ENCODE measurements at places on chromosomes 5 and 9.
A peak's percentile ranks its signal among the peaks of the same experiment; 100 is the strongest.

DNA sequence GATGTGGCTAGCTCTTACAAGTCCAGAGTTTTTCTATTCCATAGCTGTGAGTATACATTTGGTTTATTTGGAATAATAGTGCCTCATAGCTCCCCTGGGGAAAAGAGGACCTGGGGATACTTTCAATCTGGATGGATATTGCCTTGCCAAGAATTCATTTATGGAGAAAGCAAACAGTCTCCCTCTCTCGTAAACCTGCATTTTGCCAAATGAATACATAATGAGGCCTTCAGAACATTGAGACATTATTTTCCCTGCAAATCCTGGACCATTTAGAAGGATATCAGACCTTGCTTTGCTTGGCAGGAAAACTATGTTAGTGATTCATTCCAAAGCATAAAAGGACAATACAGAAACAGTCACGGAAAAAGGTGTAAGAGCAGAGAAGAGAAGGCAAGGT, 569.6 kb upstream of the BRINP1 start:
- DNase-seq = peak; percentile 21

GRCh38 chr9:131037335-131038255, 28.6 kb downstream of the LAMC3 start:
- DNase-seq = no peak

GRCh38 chr5:97364731-97365130, 181.7 kb upstream of the RIOK2 start:
- no peak for DNase-seq

DNA sequence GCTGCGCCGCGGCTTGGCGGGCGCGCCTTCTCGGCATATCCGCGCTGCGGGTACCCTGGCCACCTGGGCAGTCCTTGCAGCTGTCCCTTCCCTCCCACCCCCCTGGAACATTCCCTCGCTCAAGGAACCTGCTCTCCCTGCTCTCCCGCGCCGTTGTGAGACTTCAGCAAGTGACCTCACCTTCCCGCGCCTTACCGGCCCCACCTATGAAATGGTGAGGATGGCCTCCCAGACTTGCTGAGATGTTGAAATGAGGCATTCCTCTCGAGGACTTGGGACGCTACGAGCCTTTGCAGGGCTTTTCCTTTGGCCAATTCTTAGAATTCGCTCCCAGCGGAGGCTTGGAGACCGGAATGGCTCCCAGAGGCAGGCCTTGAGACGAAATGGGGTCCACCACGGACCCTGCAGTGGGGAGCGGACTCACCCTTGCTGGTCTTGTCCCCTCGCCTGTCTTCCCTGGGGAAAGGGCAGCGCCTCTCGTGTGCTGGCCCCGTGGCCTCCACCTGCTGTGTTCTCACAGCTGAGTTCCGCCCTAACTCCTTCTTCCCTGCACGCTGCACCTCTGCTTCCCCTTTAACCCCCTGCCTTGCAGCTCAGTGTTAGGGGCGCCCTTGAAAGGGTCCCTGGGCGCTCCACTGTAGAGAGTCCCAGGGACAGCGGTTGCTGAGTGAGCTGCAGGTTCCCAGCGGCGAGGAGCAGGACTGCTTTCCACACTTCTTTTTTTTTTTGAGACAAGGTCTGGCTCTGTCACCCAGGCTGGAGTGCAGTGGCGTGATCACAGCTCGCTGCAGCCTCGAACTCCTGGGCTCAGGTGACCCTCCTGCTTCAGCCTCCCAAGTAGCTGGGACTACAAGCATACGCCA, 907 bp downstream of the HMCN2 start:
- no peak for DNase-seq

- no peak for DNase-seq
Observed at GRCh38 chr5:54024466-54024865, 285.9 kb downstream of the ARL15 start.

DNA sequence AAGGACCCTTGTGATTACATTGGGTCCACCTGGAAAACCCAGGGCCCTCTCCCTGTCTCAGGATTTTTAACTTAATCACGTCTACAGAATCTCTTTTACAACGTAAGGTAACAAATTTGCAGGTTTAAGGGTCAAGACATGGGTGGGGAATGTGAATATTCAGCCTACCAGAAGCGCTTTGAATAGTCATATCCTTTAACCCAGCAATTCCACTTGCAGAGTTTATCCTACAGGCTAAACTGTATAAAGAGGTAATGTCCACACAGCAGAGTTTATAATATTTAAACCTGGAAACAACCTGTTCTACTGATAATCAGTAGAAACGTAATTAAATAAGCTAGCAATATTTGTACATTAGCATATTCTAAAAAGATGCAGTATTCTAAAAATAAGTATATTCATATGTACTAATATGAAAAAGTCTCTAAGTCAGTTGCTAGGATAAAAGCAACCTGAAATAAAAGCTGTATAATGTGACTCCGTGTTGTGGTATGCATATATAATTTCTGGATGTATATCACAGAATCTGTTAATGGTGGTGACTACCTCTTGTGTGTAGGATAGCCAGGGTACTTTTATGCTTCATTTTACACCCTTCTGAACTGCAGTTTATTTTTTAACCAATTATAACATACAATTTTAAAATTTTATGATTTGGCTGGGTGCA, 14.1 kb upstream of the NIPAL4 start:
- no peak for DNase-seq

DNA sequence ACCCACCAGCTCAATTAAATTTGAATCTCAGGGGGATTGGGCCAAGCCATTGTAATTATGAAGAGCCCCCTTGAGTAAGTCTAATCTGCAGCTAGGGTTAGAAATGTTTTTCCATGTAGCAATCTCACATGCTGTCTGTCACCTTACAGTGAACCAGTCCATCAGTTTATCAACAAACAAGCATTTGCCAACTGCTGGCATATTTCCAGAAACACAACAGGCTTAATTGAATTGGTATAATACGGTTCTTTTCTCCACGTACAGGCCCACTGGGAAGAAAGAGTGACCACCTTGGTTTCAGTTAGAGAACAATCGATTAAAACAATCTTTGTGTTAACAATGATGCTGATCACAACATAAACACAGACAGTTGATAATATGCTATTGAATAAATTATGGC, 67.4 kb downstream of the NSUN2 start:
- DNase-seq = no peak

GRCh38 chr5:142798099-142798770, 28.1 kb downstream of the ARHGAP26 start:
- DNase-seq = no peak

GRCh38 chr9:38233796-38234355, 158.6 kb upstream of the ALDH1B1 start:
- DNase-seq = no peak

DNA sequence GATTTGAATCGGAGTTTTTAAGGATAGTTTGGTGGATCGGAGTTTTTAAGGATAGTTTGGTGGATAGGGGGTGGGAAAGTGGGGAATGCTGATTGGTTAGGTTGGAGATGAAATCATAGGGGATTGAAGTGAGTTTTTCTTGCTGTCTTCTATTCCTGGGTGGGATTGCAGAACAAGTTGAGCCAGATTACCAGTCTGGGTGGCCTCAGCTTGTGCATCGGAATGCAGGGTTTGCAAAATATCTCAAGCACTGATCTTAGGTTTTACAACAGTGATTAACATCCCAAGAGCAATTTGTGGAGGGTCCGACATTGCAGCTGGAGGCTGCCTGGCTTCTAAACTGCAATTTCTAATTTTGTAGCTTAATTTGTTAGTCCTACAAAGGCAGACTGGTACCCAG, 23.1 kb upstream of the NXNL2 start:
- no peak for DNase-seq

DNA sequence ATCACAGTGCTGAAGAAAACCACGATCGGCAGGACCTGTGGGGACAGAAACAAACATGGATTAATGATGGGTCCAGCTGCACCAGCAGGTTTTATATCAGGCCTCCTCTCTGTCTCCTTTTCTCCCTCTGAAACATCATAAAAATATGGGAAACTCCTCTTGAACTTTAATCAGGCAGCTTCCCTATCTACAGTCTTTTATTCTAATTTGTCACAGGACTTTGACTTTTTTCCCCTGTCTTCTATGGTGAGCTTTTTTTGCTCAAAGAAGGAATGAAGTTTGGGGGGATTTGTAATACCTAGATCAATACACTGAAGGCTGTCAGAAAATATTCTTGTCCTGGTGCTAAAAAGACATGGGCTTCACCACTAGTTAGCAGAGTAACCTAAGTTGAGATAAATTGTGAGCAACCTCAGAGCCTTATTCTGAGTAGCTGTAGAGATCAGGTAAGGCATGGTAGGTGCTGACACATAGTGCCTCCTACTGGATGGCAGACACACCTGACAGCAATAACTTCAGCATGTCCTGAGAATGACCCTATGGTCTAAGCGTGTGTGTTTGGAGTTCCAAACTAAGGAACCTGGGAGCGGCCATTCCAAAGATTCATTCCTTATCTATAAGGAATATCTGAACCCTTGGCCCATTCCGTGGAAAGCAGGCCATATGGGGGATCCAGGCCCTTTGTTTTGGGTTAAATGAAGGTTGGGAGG, 46.2 kb downstream of the SLC28A3 start:
- DNase-seq = no peak

DNA sequence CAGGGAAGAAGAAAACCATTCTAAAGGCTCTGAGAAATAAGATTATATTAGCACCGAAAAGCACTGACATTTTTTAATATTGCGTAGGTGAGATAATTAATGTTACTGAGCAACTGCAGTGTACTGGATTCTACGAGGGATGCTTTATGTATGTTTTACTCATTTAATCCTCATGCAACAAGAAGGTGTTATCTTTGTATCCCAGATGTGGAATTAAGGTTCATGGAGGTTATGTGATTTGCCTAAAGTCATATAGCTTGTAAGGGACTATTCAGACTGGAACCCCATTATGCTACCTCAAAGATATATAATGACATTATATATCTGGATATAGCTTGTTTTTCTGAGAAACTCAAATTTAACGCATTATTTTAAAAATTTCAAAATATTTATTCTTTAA, 2.5 kb downstream of the FBXO4 start:
- no peak for DNase-seq

- DNase-seq = no peak
Observed at GRCh38 chr5:1461396-1461795, 16.2 kb upstream of the SLC6A3 start.

- DNase-seq = no peak
Observed at GRCh38 chr5:34038390-34038789, 4.6 kb downstream of the C1QTNF3 start.

- DNase-seq = no peak
Observed at GRCh38 chr9:107149756-107150155, 133.3 kb upstream of the RAD23B start.

DNA sequence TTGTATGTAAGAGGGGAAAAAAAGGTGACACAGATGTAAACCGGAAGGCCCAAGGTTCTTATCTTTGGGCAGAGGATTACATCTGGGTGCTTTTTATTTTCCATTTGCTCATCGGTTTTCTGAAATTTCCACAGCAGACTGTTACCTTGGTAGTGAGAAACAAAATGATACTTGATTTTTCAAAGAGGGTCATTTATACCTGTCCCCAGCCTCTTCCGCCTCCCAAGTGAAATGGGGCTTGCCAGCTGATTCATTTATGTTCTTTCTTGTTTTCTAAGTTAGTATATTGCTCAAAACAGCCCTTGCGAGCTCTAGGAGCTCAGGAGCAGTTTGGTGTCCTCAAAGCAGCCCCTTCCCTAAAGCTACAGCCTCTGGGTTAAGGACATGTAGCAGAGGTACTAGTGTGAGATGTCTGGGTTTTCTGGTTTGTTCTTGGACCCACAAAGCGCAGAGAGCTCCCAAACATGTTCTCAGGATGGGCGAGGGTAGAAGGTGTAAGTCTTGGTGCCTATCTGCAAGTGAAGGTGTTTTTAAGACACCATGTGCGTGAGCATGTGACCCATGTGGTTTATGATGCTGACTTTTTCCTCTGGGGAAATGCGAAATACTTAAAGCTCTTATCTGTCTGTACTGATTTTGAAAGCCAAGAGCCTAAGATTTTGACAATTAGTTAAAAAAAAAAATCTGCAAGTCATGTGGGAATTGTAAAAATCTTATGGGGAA, 38.3 kb downstream of the DAPK1 start:
- DNase-seq = no peak

DNA sequence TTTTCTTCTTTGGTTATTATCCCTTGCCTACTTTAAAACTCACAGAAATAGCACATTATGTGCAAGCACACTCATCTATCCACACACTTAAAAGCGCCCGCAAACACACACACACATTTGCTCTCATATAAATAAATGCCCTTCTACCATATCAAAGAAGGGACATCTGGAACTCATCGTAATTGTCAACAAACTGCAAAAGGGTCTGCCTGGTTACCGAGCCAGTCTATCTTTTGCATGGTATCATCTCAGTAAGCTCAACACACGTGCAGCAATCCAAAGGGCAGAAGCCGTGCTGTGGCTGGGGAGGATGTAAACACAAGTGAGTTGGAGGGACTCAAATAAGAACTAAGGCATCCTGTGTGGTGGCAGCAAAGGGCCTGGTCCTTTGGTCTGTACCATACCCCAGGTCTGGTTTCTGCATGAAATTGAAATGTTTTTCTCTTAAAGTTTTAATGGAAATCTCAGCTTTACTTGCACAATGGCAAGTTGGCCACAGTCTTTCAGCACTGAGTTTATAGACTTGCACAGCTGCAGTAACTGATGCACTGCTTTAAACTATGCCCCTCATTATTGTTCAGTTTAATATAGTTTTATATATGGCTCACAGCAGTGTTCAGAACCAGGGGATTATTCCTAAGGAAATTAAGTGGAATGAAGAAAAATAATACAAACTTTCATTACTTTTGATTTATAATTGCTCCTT, 331.0 kb downstream of the ADAMTS6 start:
- DNase-seq = no peak

- DNase-seq = no peak
Observed at GRCh38 chr9:38282756-38283155, 109.7 kb upstream of the ALDH1B1 start.

DNA sequence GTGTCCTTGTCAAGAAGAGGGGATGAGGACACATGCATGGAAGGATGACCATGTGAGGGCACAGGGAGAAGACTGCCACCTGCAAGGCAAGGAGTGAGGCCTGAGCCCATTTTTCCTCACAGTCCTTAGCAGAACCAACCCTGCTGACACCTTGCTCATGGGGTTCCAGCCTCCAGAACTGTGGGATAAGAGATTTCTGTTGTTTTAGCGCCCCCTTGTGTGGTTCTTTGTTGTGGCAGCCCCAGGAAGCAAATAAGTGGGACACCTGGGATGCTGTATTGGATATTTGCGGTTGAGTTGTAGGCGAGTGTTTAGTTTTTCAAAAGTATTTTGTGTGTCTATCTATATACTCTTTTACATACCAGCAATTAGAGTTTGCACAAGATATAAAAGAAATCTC, 206.4 kb downstream of the NXNL2 start:
- no peak for DNase-seq

DNA sequence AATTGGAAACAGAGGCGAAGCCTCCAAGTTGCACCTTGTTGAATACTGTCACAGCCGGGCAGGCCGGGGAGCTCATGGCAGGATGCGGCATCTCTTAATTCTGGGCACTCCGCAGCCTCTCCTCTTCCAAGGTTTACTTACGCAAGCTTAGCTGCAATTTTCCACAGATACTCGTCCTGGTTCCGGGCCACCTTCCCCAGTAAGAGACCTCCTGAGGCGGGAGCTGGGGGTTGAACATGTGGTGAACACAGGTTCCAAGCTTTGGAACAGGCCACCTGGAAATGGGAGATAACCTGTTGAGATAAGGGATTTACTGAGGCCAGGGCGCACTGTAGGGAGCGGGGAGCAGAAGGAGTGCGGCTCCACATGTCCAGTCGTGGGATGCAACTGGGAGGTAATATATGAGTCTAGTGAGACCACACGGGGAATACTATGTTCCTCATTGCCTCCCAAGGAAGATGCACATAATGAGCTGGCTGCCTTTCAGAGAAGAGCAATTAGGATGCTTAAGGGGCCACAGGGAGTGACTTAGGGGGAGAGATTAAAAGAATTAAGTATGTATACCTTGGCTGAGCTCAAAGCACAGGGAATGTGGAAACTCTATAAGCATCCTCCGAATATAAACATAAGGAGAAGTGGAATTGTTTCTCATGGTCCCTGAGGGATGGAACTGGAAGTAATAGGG, 335.2 kb downstream of the CWC27 start:
- DNase-seq = no peak

All from BJ (cell line).